Glutamatergic neuron (in vitro differentiated cells): ENCODE measurements at places on chromosomes 5 and 9. TPM values are rescaled to one million over a fixed set of nuclear protein-coding genes. Genes with fewer than 3 reads are reported as not detected.

GRCh38 chr5:98771382-98772109 is 1.9 kb upstream of the RGMB start:
- H3K4me1 ChIP-seq, result peaks cover 26% of the 10 kb centered on the region
- peak overlapping the region; percentile 96 for H3K27ac ChIP-seq
- DNase-seq, result peak; percentile 45
- H3K4me3 ChIP-seq, result peak overlapping the region; percentile 98
- H3K27me3 ChIP-seq, result peaks cover 25% of the 10 kb centered on the region

EPB41L4A gene
- total RNA-seq, result 125 TPM

- peaks cover 5% of the 10 kb centered on the region for H3K27me3 ChIP-seq
- H3K27ac ChIP-seq, result no peak overlapping the region
- H3K4me1 ChIP-seq, result no peaks in the 10 kb centered on the region
- no peaks in the 10 kb centered on the region for H3K36me3 ChIP-seq
These were observed 564.0 kb downstream of the IRX1 start for GRCh38 chr5:4159681-4160080.

GRCh38 chr5:148145916-148146315 is 22.4 kb upstream of the SPINK14 start:
- H3K36me3 ChIP-seq, result no peaks in the 10 kb centered on the region
- H3K4me1 ChIP-seq, result no peaks in the 10 kb centered on the region
- H3K4me3 ChIP-seq, result no peak overlapping the region
- no peaks in the 10 kb centered on the region for H3K27me3 ChIP-seq
- no peak for DNase-seq

GRCh38 chr5:113495422-113495841 is 7.2 kb upstream of the MCC start:
- H3K36me3 ChIP-seq, result peaks cover 7% of the 10 kb centered on the region
- H3K27ac ChIP-seq, result no peak overlapping the region
- H3K4me1 ChIP-seq, result peaks cover 12% of the 10 kb centered on the region
- H3K4me3 ChIP-seq, result no peak overlapping the region

TAF11L14 gene
- total RNA-seq, result not detected

DNA sequence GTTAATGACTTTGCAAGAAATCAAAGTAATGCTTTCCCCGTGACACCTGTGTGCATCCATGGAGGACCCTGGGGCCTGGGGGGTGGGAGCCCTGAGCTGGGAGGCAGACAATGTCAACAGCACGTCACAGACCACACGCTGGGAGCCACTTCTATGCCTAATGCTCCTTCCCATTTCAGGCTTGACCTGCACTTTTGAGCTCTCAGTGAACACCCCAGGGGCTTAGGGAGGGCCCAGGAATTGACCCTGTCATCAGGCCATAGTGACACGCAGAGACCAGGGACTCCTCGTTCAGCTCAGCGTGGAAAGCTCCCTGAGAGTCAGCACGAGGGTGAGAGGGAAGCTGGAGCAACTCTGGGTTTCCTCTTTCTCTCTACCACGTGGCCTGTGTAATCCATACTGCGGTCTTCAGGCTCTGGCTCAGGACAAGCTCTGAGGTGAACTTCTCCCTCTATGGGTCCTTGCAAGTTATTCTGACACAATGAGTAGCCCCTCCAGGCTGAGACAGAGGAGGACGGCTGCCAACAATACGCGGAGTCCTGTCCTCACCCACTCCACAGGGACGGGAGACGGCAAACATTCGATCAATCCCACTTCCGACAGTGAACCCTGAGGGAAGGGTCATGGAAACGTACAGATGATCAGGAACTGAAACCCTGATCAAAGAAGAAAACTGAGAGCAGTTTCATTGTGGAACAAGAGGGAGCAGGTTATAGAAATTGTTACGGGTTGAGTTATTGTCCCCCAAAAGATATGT is 130.8 kb upstream of the IRX4 start:
- peaks cover 7% of the 10 kb centered on the region for H3K27me3 ChIP-seq
- no peaks in the 10 kb centered on the region for H3K36me3 ChIP-seq

GRCh38 chr5:119945691-119946090 is 316.3 kb downstream of the FAM170A start:
- H3K27me3 ChIP-seq, result no peaks in the 10 kb centered on the region
- no peak overlapping the region for H3K27ac ChIP-seq
- DNase-seq, result no peak

RXRA gene
- total RNA-seq, result 20.5 TPM

RHOBTB3 gene
- total RNA-seq, result 39.0 TPM

DNA sequence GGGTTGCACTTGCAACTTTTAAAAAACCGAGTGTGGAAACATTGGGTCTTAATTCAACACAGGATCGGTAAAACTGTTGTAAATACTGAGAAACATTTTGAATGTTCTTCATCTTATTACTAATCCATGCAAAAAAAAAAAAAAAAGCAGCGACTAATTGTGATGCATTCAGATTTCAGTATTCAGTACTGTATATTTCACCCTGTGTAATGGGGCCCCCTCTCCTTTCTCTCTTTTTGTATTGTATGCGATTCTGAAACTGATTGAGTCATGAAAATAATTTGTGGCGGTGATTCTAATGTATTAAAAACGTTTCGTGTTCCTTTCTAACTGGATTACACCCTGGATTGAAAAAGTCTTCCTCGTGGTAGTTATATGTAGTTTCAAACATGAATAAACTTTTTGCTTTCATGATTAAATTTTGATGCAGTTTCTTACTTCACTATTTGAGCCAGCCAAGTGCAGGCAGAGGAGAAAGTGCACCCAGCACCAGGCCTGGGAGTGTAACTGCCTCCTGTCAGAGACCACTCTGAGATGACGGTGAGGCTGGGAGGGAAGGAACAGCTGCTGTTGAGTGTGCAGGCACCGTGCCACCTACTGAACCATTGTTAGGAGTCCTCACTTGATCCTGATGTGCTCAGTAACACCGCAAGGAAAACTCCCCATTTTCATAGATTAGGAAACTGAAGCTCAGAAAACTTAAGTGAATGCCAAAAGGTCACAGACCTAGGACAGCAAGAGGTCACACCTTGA is 220.0 kb downstream of the PBX3 start:
- DNase-seq, result no peak
- H3K4me3 ChIP-seq, result no peak overlapping the region
- peaks cover 6% of the 10 kb centered on the region for H3K27me3 ChIP-seq
- no peaks in the 10 kb centered on the region for H3K36me3 ChIP-seq

DNA sequence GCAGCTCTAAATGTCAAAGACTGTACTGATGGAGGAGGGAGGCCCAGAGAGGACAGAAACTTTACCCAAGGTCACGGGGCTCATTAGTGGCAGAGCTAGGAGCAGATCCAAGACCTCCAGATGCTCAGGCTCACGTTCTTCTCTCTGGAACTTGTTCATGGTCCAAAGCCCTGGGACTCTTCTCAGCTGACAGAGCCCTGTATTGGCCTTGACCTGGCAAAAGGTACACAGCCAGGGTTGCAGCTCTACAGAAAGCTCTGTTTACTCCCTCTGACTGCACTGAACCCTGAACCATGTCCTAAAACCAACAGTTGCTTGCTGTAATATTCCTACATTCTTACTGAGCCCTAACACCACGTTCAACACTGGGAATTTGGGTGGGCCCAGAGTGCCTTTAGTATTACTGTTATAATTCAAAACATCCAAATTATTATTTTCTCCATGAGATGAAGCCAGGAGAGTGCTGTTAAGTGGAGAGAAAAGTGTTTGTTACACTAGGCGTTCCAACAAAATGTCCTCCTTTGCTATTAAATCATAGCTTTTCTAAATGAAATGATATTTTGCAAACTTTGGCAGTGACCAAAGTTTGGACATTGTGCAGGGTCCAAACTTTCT is 602.4 kb upstream of the CLINT1 start:
- DNase-seq, result no peak

CCNO gene
- not detected for total RNA-seq

DNA sequence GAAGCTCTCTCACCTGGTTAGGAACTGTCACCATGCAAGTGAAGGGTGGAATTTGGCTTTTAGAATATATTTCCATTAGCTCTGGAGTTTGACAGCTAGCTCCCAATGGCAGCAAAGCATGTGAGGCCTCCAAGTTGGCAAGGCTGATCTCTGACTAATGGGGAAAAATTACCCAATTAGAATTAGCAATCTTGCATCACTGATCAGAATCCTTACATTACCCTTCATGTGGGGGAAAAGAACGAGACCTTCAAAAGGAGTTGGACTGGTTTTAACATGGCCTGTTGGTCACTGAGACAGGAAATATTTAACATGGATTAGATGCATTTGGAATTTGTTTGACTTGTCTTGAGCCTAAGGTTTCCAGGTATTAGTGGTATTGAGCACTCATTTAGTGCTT is 192.3 kb upstream of the GDNF start:
- H3K4me3 ChIP-seq, result no peak overlapping the region
- H3K27me3 ChIP-seq, result no peaks in the 10 kb centered on the region
- no peak overlapping the region for H3K27ac ChIP-seq
- H3K36me3 ChIP-seq, result no peaks in the 10 kb centered on the region
- H3K4me1 ChIP-seq, result no peaks in the 10 kb centered on the region

DNA sequence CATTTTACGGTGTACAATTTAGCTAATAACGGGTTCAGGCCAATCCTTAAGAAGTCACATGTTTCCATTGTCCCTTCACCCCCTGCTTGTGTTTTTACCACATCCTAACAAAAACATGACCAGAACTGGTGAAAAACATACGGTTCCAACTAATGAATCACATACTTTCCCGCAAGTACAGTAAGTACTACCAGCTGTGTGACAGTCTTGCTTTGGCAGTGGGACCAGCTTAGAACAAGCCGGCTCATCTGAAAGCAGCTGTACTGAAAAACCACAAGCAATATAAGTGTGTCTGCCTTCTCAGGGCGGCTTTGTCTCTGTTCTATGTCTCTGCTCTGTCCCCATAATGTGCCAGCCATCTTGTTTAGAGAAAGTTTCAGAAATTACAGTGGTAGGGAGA is 242.5 kb downstream of the BNC2 start:
- H3K4me1 ChIP-seq, result peaks cover 52% of the 10 kb centered on the region
- peak overlapping the region; percentile 79 for H3K27ac ChIP-seq
- no peak for DNase-seq
- H3K27me3 ChIP-seq, result no peaks in the 10 kb centered on the region
- no peaks in the 10 kb centered on the region for H3K36me3 ChIP-seq

GRCh38 chr9:78713614-78714405 is 416.9 kb downstream of the PSAT1 start:
- no peaks in the 10 kb centered on the region for H3K27me3 ChIP-seq
- H3K27ac ChIP-seq, result no peak overlapping the region
- no peaks in the 10 kb centered on the region for H3K36me3 ChIP-seq
- DNase-seq, result no peak
- H3K4me3 ChIP-seq, result no peak overlapping the region

DNA sequence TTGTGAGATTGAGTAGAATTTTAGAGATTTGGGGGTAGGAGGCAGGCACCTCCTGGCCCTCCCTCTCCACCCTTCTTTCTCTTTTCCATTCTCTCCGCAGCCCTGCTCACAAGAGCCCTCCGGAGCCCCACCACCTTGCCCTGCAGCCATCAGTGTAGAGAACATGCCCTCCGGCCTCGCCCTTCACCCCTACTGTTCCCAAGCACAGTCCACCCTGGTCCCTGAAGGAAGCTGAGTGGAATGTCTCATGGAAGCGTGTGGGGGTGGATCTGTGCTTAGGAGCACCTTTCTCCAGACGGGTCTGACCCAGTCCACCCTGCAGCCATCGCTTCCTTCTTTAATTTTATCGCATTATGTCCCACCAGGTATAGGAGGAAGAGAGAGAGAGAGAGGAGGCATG is 267.1 kb downstream of the NSG2 start:
- no peaks in the 10 kb centered on the region for H3K36me3 ChIP-seq
- H3K27ac ChIP-seq, result peak overlapping the region; percentile 28
- H3K27me3 ChIP-seq, result peaks cover 6% of the 10 kb centered on the region
- H3K4me3 ChIP-seq, result peak overlapping the region; percentile 9

DNA sequence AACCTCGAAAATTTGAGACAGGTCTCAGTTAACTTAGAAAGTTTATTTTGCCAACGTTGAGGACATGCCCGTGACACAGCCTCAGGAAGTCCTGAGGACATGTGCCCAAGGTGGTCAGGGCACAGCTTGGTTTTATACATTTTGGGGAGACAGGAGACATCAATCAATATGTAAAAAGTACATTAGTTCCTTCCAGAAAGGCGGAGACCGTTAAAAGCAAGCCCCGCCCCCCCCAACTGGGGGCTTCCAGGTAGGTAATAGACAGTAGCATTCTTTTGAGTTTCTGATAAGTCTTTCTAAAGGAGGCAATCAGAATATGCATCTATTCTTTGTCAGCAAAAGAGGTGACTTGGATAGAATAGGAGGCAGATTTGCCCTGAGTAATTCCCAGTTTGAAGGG is 599 bp upstream of the MOCS2 start:
- H3K4me3 ChIP-seq, result peak overlapping the region; percentile 91
- H3K27me3 ChIP-seq, result no peaks in the 10 kb centered on the region
- DNase-seq, result no peak

GRCh38 chr5:58188262-58188651 is 271.6 kb downstream of the PLK2 start:
- no peaks in the 10 kb centered on the region for H3K27me3 ChIP-seq
- no peaks in the 10 kb centered on the region for H3K36me3 ChIP-seq
- no peak overlapping the region for H3K4me3 ChIP-seq

DNA sequence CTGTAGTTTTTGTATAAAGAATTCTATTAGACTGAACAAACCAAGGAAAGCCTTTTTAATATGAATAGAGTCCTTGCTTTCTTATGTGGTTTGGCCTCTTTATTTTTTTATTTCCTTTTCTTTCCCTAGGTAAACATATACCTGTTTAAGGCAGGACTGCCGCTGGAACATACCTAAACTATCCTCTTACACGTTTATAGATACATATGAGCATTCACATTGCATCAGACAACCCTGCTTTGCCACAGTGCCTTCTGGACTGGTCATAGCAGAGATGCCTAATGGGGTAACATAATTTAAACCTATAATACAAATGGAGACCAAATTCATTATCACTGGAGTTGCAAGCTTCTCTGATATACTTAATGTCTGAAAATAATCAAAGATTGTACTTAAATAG is 12.5 kb downstream of the GRAMD2B start:
- no peak overlapping the region for H3K27ac ChIP-seq
- DNase-seq, result no peak
- H3K27me3 ChIP-seq, result no peaks in the 10 kb centered on the region
- H3K4me1 ChIP-seq, result no peaks in the 10 kb centered on the region

PCDHGB4 gene
- 40.8 TPM for total RNA-seq

DNA sequence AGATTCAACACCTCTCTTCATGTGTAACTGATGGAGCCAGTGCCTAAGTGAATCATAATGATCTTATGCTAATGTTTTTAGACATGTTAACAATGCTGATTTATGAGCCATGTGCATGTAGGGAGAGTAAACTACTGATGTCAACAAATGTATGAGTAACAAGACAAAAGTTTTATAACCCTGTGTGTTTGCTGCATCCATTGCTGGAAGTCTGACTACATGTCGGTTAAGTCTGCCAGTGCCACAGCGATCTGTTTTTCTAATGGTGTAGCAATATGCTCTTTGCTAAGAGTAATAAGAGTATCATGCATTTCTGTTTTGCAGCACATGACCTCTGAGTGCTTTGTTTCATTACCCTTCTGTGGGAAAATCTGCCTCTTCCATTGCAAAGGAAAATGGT is 26.4 kb upstream of the TMOD1 start:
- H3K36me3 ChIP-seq, result no peaks in the 10 kb centered on the region
- H3K4me1 ChIP-seq, result no peaks in the 10 kb centered on the region
- H3K4me3 ChIP-seq, result no peak overlapping the region
- no peak overlapping the region for H3K27ac ChIP-seq

GRCh38 chr5:35484241-35484640 is 133.4 kb upstream of the SPEF2 start:
- no peak overlapping the region for H3K27ac ChIP-seq
- peaks cover 2% of the 10 kb centered on the region for H3K4me1 ChIP-seq
- no peaks in the 10 kb centered on the region for H3K36me3 ChIP-seq
- no peak for DNase-seq
- no peak overlapping the region for H3K4me3 ChIP-seq
